GM04503 (cell line): ENCODE measurements at places on chromosomes 5 and 9.

GRCh38 chr9:113631871-113632665, 168.5 kb downstream of the RGS3 start:
- DNase-seq: peak; percentile 25

DNA sequence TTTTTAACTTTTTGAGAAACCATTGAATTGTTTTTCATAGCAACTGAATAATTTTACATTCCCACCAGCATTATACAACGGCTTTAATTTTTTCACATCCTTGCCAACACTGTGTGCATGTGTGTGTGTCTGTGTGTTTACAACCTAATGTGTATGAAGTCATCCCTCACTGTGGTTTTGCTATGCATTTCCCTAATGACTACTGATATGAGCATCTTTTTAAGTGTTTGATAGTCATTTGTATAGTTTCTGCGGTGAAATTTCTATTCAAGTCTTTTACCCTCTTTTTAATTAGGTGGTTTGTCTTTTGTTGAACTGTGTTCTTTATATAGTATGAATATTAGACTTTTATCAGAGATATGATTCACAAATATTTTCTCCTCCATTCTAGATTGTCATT, 263.1 kb upstream of the COX7C start:
- DNase-seq: no peak

GRCh38 chr5:65157906-65158603, 323.7 kb downstream of the ADAMTS6 start:
- DNase-seq: no peak

DNA sequence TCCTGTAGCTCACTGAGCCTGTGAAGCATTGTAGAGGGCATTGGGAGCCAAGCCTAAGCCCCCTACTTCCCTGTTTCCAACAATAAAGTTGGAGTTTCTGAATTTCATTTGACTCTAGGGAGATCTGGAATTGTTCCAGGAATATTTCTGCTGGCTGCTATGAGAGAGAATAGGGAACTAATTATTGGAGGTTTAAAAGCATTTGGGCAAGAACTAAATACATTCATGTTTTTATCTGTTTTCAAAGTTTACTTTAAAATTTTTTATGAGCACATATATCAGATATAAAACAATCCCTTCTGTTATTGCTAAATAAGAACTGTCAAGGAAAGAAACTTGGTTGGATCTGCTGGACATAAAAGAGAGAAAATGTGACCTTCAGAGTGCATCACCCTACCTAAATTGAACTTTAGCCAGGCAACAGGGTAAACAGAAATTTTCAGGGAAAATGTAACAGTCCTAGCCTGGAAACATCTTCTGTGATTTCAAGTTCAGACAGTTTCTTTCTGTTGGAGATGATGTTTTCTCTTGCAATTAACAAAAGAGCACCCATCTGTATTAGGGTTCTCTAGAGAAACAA, 19.3 kb upstream of the LECT2 start:
- DNase-seq: no peak

- DNase-seq: no peak
These were observed at the start of gene PCDHGA10 for GRCh38 chr5:141412854-141413539. Gene PCDHGA10 (plus strand): TSS chr5:141412987. CDS start chr5:141413176, 189 bp downstream.

- DNase-seq: peak; percentile 17
These were observed 190.7 kb upstream of the TAS2R1 start for GRCh38 chr5:9820691-9821449.

GRCh38 chr5:423233-423565, 19.8 kb upstream of the EXOC3 start:
- no peak for DNase-seq

DNA sequence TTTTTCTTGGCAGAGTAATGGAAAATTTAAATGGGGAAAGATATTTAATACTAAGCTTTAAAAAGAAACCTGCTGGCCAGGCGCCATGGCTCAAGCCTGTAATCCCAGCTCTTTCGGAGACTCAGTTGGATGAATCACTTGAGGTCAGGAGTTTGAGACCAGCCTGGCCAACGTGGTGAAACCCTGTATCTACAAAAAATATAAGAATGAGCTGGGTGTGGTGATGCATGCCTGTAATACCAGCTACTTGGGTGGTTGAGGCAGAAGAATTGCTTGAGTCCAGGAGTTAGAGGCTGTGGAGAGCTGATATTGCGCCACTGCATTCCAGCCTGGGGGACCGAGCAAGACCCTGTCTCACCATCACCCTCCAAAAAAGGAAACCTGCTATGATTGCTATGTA, 32.8 kb downstream of the TUT7 start:
- DNase-seq: peak; percentile 91

- no peak for DNase-seq
These were observed 82.9 kb upstream of the ALDH1B1 start for GRCh38 chr9:38309324-38310195.

GRCh38 chr5:83553000-83553486, 81.5 kb downstream of the VCAN start:
- no peak for DNase-seq

- no peak for DNase-seq
These were observed 140.2 kb downstream of the CEP120 start for GRCh38 chr5:123283031-123283430.

DNA sequence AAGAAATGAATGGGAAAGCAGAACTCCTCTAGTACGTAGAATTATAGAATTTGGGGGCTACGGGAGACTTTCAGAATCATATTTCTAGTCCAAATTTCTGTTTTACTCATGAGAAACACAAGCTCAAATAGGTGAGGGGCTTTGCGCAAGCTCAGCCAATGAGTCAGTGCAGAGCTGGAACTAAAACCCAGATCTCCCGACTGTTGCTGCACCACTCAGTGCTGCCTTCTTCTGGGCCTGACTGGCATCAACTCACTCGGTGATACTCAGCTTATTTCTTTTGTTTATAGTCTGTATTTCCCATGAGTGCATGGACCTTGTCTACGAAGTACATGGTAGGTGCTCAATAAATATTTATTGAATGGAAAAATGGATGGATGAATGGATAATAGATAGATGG, 280.2 kb downstream of the CDK5RAP2 start:
- DNase-seq: no peak

DNA sequence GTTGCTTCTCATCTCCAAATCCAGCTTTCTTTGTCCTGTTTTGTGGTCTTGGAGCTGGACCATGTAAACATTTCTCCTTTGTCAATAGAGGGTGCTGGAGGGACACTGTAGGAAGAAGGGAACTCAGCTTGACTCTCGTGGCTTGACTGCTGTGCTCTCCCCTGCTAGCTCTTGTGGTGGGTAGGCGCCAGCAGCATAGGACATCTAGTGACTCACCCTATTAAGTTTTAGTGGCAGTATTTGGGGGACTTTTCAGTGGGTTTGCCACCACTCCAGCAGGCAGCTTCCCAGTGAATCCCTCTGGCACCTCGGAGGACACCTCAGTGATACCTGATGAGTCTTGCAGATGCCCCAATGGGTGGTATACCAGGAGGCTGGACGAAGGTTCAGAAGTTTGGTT, 97.8 kb downstream of the TSSK1B start:
- no peak for DNase-seq

GRCh38 chr5:143347698-143348344, 55.7 kb downstream of the NR3C1 start:
- DNase-seq: no peak

DNA sequence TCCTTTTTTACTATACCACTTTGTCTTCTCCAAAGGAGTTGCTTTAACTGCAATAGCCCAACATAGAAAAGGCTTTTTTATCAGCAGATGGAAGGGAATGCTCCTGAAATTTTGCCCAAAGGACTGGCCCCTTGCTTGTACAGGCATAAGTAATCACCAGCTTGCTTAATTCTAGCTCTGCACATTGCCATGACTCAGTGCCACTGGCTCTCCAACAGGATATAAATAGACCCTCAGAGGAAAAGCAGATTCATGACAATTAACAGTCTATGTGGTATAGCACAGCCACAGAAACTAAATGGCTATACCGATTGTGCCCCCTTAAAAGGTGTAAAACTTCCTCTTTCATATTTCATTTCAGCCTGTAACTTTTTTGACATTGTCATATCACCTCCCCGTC, 227.0 kb downstream of the ZNF608 start:
- DNase-seq: peak; percentile 64

DNA sequence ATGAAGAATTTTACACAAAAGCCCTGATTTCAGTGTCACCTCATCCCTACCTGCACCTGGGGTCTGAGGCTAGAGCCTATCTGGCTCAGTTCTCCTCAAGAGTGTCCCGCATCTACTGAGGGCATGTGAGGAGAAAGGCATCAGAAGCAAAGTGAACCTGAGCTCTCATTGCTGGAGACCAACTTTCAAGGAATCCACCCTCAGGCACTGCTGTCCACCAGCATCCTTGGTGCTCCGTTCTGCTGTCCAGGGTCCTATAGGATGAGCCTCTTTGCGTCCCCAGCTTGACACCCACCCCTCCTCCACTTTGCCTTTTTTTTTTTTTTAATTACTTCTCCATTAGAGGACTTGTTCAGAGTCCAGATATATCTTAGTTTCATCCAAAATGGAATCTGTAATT, 49.5 kb downstream of the CAMSAP1 start:
- DNase-seq: no peak

- no peak for DNase-seq
These were observed 105.8 kb upstream of the PPP1R26 start for GRCh38 chr9:135373820-135374219.

- no peak for DNase-seq
These were observed 4.5 kb upstream of the ANKH start for GRCh38 chr5:14876095-14876494.

DNA sequence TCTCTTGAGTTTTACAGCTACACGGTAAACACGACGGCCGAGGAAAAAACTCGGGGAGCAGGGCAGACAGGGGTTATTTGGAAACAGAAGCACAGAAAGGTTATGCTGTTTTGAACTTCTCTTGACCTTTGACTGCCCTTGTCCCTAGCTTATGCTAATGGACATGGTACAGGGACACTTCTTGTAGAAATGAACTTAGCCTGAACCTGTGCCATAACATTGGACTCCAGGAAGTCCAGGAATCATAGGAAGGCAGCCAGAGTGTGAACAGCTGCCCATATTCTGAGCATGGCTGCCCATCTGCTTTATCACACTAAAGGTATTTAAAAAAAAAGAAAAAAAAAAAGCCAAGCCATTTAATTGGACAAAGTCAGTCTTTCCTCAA, 46.1 kb downstream of the NR6A1 start:
- DNase-seq: no peak

DNA sequence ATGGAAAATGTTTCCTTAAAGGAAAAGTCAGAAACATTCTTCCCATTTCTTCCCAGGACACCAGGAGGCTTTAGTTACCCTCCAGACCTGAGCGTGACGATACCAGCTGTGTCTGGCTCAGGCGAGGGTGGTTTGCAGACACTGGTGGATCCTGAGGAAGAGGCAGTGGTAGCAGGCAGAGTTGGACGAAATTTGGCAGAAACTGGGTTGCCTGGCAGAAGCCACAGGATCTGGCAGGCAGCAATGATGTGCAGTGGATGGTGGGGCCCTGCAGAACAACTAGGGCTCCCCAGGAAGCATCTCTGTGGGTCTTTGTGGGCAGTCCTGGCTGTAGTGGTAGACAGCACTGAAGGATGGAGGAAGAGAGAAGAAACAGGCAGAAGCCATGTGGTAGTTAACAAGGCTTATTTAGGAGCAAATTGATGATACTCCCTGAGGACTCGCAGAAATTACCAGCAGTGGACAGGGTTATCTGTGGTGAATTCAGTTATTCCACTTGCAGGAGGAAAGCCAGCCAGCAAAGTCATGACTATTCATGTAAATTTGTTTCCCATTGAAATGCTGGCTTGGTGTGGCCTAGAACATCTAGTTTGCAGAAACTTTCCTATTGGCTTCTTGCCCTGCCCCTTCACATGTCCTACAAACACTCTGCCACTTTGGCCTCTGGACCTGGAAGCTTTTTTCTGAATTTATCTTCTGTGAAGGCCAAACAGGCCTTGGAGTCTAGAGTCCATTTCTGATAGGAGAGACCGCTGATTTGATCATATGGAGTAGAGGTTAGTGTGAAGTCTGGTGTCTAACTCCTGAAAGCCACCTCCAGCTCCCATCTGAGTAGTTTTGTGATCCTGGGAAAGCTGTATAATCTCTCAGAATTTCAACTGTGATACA, 212.0 kb downstream of the DMRT2 start:
- no peak for DNase-seq

- no peak for DNase-seq
These were observed 26.8 kb downstream of the FREM1 start for GRCh38 chr9:14883310-14883944.

DNA sequence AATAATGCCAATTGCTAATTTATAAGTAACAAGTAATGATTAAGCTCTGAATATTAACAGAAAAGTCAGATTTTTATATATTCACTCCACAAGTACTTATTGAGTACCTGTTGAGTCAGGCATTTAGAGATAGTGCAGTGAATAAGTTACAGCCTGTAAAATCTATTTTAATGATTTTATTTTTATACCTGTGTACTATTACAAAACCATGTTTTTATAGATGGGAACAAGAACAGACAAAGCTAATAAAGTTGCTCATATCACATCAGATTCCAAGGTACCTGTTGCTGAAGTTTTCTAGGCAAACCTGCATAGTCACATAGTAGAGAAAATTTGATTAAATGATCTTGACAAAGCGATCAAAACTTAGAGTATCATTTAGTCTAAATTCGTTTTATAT, 623.7 kb downstream of the EFNA5 start:
- DNase-seq: no peak

DNA sequence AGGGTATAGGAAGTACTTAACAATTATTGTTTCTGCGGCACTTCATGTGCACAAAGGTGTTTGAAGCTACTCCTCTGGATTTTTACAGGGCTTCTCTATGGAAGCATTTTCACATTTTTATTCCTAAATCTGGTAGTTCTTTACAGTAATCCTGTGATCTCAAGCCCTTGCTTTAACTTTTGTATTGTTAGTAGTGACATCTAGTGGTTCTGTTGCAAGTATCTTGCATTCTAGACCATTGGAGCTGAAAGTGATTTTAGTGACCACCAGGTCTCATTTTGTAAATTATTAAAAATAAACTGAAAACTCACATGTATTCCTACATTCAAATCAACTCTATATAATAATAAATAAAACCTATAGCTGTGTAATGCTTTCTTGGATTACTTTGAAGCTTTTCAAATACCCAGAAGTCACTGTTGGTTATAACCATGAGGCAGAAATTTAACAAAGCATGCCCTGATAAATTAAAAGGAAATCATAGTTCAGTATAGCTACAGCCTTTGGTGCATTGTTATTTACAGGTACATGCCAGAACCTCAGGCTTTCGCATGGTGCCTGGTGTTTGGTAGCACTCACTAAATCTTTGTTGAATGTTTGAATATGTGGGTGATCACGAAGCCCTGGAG, 18.9 kb downstream of the RPS23 start:
- peak; percentile 5 for DNase-seq

- no peak for DNase-seq
These were observed 421.5 kb upstream of the PTGER4 start for GRCh38 chr5:40258222-40258621.

GRCh38 chr5:131148835-131149234, 16.2 kb downstream of the HINT1 start:
- DNase-seq: no peak
